ENCODE measurements at places on chromosomes 3 and 15.

DNA sequence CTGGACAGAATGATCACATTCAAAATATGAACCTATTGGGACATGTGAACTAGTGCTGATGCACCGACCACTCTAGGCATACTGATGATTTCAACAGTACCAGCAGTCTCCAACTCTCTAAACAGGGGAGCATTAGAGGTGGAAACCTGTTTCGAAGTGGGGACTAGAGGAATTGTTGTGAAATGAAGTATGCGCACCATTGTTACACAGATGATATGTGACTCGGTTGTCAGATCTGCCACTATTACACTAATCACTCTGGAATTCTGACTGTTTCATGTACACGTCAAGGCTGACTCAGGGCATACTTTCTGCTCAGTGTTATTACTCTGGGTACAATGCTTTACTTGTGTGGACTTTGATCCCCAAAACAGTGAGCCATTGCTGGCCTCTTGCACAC is 198.2 kb upstream of the UBE2E2 start:
- no peak for DNase-seq

- DNase-seq, result no peak
Observed at GRCh38 chr15:50192164-50192563, 10.2 kb downstream of the SLC27A2 start.

GRCh38 chr3:122063908-122064307 is 8.7 kb downstream of the CD86 start:
- DNase-seq, result no peak

DNA sequence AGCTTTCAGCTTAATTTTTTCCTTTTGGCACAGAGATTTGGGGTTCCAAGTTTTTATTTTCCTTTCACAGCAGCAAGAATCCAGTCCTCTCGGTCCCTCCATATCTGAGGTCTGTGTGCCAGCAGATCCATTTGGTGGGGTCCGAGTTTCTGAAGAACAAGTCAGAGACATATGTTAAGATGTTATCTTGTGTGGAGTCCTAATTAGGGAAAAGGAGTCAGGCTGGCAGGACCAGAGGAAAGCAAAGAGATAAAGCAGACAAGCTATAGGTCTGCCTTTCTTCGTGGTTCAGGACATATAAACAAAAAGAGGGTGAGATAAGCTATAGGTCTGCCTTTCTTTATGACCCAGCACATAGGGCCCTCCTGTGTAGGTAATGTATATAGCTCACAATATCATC is 54.9 kb downstream of the TMED3 start:
- DNase-seq, result no peak

DNA sequence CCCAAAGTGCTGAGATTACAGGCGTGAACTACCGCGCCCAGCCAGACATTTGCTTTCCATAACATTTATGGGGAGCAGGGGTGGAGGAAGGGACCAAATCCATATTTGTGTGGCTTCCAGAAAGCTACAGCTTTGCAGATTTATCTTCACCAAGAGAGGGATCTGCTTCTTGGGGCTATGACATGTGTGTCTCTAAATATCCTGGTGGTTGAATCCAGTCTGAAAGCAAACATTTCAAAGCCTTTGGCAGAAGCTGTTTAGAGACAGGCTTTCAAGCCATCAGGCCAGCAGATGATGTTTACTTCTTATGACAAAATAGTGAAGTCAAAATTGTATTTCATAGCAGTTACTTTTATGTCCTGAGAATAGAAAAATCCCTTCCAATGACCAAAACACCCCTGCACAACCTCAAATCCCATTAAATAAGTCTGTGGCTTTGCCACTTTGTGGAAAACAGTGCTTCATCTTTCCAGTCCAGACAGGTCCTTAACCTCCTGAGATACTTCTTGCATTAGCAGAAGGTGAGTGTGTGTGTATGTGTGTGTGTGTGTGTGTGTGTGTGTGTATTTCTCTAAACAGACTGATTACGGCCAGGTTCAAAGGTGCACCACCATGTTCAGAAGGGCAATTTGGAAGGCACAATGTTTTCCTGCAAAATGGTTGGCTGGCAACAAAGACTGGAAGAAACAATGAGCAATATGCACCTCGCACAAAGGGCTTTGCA is 191.4 kb upstream of the LRIG1 start:
- DNase-seq, result no peak

GRCh38 chr3:75176937-75177336 is 487.2 kb upstream of the FRG2C start:
- no peak for DNase-seq

DNA sequence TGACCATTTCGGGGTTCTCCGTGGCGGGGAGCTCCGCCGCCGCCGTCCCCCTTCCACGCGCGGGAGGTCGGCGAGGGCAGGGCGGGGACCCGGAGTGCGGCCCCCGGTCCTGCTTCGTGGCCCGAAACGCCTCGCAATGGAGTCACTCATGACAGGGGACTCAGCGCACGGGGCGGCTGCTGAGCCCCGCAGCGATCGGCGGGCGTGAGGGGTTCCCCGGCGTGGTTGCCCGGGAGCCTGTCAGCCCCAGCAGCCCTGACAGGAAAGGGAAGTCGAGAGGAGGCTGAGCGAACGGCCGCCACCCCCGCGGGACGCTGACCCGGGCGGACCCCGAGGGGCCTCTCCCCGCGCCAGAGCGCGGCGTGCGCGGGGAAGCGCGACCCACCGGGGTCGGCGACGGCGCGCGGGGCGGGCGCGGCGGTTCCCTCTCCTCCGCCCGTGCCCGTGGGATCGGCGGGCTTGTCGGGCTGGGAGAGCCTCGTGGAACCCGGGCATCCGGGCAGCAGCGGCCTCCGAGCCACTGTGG is 564 bp upstream of the PIGZ start:
- DNase-seq, result no peak

DNA sequence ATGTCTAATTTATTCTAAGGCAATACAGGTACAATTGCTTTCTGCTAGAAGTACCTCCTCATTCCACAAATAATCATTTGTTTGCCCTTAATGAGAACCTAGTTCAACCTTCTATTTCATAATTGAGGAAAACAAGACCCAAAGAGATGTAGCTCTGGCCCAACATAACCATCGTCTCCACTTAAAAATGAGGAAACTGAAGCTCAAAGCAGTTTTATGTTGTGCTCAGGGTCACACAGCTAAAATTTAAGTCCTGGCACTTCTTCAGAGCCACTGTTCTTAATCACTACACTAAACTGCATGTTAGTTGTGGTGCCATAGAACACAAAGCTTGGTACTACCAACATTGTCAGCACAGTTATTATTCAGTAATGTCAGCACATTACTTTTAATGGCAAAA is 108.0 kb downstream of the SERPINI1 start:
- DNase-seq, result no peak

- DNase-seq, result no peak
Observed at GRCh38 chr3:48112813-48113212, 75.4 kb downstream of the CDC25A start.

DNA sequence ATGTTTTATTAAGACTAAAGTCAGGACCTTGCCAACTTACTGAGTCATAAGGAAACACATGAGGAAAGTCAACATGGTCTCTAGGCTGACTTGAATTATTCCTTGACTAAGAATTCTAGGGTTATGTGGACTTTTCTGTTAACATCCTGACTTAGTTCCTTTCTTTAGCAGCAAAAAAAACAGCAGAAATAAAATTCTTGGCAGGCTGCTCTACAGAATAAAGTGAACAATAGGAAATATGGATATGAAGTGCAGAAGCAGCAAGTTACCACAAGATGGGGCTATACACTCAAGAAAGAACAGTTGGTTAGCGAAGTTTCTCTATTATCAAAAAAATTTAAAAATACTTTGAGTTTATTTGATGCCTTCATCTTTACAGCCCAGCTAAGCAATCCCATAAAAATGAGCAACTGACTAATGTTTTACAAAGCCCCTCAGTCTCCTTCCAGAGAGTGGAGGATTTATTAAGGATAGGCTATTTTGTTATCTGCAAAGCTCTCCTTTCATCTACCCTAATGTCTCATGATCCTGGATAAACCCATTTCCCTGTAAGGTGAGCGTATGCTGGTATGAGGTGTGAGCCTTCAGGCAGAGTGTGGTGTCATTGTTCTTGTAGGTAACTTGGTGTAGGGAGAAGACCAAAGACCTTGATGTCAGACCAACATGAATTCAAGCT is 23.1 kb upstream of the MCCC1 start:
- DNase-seq, result no peak

DNA sequence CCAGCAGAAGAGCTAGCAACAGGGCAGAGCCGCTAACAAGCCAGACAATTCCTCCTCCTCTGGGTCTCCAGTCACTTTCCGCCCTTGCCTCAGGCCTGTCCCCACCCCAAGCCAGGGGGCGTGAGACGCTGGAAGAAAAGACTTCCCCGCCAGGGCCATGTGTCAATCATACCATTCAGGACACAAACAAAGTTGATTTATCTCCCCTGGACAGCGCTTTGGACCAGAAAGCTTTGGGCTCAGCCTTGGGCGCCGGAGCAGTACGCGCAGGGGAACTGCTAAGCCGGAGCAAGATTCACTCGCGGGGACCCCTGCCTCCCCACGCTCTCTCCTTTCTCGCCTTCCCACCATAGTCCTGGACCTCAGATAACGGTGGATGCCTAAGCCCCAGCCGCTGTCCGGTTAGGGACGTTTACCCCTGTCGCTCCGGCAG is 479 bp downstream of the LRRC2 start:
- no peak for DNase-seq

- no peak for DNase-seq
Observed at GRCh38 chr3:57793737-57794187, 37.7 kb downstream of the SLMAP start.

GRCh38 chr3:52188556-52188955 is 9.4 kb upstream of the ALAS1 start:
- no peak for DNase-seq

DNA sequence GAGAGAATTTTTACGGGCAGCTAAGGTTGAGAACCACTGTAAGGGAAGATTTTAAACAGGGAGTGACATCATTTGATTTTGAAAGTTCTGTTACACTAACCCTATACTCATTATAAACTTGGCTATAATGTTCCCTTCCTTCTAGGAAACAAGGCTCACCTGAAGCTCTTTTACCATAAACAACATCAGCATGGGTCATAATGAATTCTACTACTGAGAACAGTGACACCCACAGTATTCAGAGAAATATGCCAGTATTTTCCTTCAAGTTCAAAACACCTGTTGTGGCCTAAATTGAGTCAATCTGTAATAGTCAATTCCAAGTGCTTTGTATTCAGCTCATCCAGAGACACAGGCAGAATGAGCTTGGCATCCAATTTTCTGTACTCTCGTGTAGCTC is 175.3 kb upstream of the STT3B start:
- no peak for DNase-seq

GRCh38 chr15:48556159-48556897 is 89.2 kb downstream of the FBN1 start:
- DNase-seq, result no peak

All from effector CD8-positive, alpha-beta T cell (primary cell).